ENCODE measurements at places on chromosomes 3 and 15.

DNA sequence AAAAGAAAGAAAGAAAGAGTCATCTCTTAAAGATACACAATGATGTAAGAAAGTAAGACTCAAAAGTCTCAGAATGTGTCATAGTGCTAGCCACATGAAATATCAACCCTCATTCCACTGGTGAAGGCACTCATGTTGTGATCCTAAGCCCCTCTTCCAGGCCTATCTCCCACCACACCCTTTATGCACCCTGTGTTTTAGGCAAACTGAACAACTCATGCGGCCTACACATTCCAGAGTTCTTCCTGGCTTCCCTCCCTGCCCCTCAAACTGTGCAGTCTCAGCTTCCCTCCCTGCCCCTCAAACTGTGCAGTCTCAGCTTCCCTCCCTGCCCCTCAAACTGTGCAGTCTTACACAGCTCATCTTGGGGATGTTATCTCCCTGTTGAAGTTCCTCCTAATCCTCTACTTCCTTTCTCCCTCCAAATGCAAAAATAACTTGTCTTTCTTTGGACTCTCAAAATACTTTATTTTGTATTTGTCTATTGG lies 69.0 kb upstream of the FNDC3B start:
- no peak for DNase-seq

GRCh38 chr15:84598250-84598649 lies 2.6 kb upstream of the ZSCAN2 start:
- no peak for DNase-seq

DNA sequence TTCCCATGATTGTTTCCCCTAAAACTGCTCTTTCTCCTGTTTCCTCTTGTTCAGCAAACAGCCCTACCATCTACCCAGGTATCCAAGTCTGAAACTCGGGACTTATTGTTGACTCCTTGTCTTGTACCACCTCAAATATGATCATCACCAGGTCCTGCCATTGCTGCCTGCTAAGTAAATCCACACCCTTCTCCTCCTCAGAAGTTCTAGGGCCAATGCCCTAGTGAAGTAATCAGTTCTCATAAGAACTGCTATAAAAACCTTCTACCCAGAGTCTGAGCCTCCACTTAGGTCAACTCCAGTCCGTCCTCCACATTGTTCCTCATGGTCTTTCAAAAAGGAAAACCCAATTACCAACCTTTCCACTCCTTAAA lies 77.0 kb upstream of the IL12A start:
- DNase-seq = no peak

DNA sequence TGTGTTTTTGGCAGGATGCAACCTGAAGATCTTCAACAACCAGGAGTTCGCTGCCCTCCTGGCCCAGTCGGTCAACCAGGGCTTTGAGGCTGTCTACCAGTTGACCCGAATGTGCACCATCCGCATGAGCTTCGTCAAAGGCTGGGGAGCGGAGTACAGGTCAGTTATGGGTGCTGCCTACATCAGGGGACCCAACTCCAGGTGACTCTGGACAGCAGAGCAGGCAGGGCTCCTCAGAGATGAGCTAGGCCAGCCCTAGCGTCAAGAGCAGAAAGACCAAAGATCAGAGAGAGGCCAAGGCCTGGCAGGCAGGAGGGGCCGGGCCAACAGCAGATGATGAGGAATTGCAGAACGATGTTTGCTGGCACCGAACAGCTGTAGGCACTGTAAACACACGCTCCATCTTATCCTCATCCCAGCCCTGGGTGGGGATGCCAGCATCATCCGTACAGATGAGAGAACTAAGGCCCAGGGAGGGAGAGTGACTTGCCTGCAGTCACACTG lies 67.1 kb downstream of the AAGAB start:
- DNase-seq = no peak

DNA sequence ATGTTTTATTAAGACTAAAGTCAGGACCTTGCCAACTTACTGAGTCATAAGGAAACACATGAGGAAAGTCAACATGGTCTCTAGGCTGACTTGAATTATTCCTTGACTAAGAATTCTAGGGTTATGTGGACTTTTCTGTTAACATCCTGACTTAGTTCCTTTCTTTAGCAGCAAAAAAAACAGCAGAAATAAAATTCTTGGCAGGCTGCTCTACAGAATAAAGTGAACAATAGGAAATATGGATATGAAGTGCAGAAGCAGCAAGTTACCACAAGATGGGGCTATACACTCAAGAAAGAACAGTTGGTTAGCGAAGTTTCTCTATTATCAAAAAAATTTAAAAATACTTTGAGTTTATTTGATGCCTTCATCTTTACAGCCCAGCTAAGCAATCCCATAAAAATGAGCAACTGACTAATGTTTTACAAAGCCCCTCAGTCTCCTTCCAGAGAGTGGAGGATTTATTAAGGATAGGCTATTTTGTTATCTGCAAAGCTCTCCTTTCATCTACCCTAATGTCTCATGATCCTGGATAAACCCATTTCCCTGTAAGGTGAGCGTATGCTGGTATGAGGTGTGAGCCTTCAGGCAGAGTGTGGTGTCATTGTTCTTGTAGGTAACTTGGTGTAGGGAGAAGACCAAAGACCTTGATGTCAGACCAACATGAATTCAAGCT lies 23.1 kb upstream of the MCCC1 start:
- DNase-seq = no peak

- DNase-seq = no peak
Measured at GRCh38 chr15:99923711-99924110, 190.5 kb upstream of the LYSMD4 start.

DNA sequence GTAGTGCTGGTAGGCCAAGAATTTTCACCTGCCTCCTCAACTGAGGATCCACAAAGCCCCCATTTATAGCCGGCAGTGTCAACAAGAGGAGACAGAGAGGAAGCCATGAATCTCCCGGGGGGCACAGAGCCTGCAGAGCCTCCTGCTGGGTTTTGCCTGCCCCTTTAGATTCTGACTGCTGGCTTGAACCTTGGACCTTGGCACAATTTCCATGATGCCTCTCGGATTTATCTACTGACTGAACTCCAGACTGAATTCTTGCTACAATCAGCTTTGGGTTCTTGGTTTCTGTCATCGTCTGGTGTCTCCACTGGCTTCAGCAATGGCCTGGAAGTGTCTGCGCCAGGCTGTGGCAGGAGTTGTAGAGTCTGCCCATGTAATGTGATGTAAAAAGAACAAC lies 80.7 kb downstream of the GPR156 start:
- DNase-seq = no peak

GRCh38 chr15:56367156-56367555 lies 1.9 kb downstream of the TEX9 start:
- no peak for DNase-seq

GRCh38 chr3:158097081-158097592 lies 9.1 kb downstream of the SHOX2 start:
- DNase-seq = no peak

- no peak for DNase-seq
Measured at GRCh38 chr15:60589728-60590127, 110.8 kb upstream of the ICE2 start.

- DNase-seq = no peak
Measured at GRCh38 chr3:174398761-174399160, 460.4 kb upstream of the NAALADL2 start.

DNA sequence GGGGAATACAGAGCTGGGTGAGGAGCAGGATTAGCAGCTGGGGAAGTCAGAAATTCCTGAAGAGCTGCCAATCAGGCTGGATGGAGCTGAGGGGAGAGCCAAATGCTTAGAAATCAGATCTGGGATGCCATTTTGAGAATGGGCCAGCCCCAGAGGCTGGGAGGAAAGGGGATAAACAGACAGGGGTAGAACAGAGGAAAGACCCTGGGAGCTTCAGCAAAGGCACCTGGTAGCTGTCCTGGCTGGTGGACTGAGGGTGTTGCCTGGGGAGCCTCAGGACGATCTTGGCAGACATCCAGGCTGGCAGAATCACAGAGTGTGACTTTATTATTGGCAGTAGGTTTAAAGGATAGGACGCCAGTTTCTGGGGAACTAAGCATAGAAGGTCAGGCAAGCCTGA lies 97.8 kb downstream of the SQOR start:
- peak; percentile 39 for DNase-seq

GRCh38 chr3:71636001-71636400 lies 52.5 kb upstream of the FOXP1 start:
- no peak for DNase-seq

- peak; percentile 8 for DNase-seq
Measured at GRCh38 chr3:18559331-18559842, 134.2 kb upstream of the SATB1 start.

DNA sequence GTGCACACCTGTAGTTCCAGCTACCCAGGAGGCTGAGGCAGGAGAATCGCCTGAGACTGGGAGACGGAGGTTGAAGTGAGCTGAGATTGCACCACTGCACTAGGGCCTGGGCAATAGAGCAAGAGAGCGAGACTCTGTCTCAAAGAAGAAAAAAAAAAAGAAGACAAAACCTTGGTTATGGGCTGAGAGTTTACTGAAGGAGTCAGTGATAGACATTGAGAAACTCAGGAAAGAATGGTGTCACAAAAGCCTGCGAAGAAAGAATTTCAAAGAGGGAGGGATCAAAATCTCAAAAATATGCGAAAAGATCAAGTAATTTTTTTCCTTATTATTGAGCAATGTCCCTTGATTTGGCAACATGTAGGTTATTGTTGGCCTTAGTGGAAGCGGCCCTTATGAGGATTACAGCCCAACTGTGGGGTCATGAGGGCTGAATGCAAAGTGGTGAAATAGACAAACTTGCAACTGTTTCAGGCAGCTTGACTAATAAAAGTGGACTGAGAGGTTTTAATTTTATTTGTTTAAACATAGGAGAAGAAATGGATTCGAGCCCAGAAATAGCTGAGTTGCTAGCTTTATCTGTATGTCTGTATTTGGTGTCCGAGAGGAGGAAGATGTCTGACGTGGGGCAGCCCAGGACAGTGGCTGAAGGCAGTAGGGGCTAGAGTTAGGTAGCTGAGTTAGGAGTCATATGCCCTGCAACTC lies 18.8 kb upstream of the CELF6 start:
- DNase-seq = no peak

GRCh38 chr3:128910006-128910405 lies 30.6 kb downstream of the ACAD9 start:
- no peak for DNase-seq

GRCh38 chr3:50612234-50612882 lies 784 bp upstream of the CISH start:
- DNase-seq = no peak

DNA sequence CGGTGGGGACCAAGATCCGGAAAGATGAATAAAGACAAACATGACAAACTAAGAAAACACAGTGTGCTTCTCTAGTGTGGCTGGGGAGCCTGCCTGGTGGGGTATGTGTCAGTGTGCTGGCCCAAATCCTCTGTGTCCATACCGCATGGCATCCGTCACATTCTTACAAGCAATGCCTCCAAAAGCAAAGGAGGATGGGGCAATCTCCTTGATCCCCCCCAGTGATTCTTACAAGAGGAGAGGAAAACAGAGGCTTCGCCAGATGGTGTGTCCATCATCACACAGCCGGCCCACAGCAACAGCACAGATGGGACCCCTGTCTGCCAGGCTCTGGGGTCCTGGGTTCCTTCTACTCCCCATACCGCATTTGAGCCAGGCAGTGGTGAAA lies 558 bp upstream of the IL17RC start:
- no peak for DNase-seq

GRCh38 chr15:40449275-40449674 lies 8.5 kb downstream of the BAHD1 start:
- DNase-seq = no peak

GRCh38 chr3:119582178-119582577 lies 2.9 kb downstream of the ADPRH start:
- DNase-seq = no peak

GRCh38 chr3:98021830-98022560 lies 13.1 kb downstream of the GABRR3 start:
- no peak for DNase-seq

DNA sequence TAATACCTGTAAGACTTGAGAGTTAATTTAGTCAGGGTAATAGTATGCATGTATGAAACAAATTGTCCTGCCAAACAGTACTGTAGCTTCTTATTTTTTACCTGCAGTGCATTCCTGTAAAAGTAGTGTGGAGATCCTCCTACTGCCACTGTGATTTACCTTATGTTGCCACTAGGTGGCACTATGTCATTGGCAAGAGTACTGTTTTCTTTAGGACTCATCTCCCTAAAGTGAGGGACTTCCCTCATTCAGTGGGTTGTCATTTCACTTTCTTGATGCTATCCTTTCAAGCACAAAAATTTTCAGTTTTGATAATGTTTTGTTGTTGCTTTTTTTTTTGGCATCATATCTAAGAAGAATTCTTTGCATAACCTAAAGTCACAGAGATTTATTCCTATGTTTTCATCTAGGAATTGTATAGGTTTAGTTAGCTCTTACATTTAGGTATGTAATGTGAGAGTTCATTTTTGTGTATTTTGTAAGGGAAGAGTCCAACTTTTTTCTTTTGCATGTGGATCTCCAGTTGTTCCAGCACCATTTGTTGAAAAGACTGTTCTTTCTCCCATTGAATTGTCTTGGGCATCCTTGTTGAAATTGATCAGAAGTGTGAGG lies 105.7 kb downstream of the AKAP13 start:
- peak; percentile 67 for DNase-seq

- no peak for DNase-seq
Measured at GRCh38 chr3:189927975-189928895, 192.5 kb downstream of the P3H2 start.

- peak; percentile 7 for DNase-seq
Measured at GRCh38 chr15:77019521-77020331, 24.8 kb downstream of the PSTPIP1 start.

DNA sequence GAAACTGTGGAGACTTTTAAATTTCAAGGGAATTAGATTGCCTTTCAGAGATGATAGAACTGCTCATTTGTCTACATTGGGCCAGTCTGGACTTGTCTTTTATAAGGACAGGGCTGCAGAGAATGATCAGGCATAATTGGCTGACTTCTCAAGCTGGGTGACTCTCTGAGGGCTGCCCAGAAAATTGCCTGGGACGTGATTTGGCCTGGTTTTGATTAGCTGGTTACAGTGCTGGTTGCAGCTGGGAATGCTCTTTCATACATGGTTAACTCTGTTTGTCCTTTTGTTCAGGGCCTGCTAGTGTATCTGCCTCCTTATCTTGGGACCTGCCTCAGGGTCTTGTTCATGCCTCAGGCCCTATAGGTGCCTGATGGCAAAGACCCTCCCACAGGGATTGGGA lies 245.6 kb downstream of the CLSTN2 start:
- peak; percentile 83 for DNase-seq

GRCh38 chr3:183884097-183884426 lies 618 bp downstream of the PARL start:
- DNase-seq = no peak

- DNase-seq = peak; percentile 53
Measured at GRCh38 chr15:68231102-68231818, 1.7 kb upstream of the CLN6 start.

GRCh38 chr3:168618827-168619470 lies 523.2 kb upstream of the GOLIM4 start:
- DNase-seq = no peak

DNA sequence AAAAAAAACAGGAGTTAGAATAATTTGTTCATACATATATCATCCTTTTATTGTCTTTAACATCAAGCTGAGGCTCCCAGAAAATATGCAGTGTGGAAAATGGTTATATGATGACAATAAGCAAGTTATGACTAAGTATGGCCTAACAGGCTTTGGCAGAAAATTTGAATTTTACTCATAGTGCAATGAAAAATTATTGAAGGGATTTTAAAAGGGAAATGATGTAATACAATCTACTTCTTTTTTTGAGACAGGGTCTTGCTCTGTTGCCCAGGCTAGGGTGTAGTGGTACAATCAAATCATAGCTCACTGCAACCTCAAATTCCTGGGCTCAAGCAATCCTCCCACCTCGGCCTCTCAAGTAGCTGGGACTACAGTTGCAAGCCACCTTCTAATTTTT lies 78.7 kb downstream of the FAIM start:
- no peak for DNase-seq
